Right kidney (tissue), 9 donors: ENCODE measurements at places on chromosomes 11 and 22.

- no peak for DNase-seq
Measured at GRCh38 chr11:14480716-14481115, 18.9 kb downstream of the COPB1 start.

GRCh38 chr11:17496406-17496805 is 19.8 kb upstream of the ABCC8 start:
- no peak for DNase-seq

DNA sequence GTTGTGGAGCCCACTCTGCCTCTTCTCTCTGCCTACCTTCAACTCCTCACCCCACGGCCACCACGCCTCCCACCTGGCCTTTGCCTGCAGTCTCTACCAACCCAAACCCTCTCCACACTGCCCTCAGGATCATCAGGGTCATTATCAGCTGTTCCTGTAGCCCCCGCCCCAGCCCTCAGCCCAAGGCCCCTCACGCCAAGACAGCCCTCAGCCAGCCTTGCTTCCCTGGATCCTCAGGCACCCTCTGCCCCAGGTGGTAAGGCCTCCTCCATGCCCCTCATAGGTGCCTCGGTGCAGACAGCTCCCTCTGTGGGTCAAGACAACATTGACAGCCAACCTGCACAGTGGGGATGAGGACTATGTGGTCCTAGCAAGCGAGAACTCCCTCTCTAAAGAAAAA is 1.7 kb downstream of the SBF1 start:
- no peak for DNase-seq

GRCh38 chr22:47613606-47614350 is 851.3 kb downstream of the TBC1D22A start:
- no peak for DNase-seq

GRCh38 chr22:43142880-43143562 is at the start of gene MCAT:
Gene MCAT (minus strand): TSS chr22:43143398. CDS start chr22:43143348, 50 bp downstream.
- DNase-seq, result peak; percentile 95

DNA sequence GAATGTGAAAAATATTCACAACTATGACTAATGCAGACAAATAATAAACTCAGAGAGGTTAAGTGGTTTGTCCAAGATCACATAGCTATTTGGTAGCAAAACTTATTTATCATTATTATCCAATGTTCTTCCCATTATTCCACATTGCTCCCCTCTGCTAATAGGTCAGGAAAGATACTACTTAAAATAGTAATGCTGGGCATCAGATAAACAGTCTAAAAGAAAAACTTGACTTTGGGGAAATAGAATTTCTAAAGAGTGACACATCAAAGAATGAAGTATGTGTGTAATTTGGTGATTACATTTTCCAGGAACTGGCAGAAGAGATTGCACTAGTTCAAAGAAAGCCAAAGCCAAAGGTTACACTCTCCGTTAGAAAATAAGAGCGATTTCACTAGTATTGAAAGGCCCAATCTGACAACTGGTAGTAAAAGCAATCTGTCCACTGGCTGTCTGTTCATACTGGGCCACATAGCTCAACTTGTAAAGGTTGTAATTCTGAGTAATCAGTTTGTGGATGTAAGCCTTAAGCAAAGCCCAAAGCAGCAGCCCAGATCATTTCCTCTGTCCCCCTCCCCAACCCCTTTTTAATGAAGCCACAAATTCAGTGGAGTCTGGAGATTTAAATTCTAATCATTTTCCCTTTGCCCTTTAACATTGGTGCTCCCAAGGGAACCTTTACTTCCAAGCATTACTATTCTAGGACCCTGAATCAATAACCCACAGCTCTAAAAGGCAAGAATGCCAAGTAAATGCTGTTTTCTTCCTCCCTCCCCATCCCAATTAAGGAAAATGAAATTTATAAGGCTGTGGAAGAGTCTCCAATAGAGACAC is 283.5 kb downstream of the TTC28 start:
- DNase-seq, result no peak

GRCh38 chr22:24994070-24994763 is 41.7 kb downstream of the KIAA1671 start:
- DNase-seq, result no peak

DNA sequence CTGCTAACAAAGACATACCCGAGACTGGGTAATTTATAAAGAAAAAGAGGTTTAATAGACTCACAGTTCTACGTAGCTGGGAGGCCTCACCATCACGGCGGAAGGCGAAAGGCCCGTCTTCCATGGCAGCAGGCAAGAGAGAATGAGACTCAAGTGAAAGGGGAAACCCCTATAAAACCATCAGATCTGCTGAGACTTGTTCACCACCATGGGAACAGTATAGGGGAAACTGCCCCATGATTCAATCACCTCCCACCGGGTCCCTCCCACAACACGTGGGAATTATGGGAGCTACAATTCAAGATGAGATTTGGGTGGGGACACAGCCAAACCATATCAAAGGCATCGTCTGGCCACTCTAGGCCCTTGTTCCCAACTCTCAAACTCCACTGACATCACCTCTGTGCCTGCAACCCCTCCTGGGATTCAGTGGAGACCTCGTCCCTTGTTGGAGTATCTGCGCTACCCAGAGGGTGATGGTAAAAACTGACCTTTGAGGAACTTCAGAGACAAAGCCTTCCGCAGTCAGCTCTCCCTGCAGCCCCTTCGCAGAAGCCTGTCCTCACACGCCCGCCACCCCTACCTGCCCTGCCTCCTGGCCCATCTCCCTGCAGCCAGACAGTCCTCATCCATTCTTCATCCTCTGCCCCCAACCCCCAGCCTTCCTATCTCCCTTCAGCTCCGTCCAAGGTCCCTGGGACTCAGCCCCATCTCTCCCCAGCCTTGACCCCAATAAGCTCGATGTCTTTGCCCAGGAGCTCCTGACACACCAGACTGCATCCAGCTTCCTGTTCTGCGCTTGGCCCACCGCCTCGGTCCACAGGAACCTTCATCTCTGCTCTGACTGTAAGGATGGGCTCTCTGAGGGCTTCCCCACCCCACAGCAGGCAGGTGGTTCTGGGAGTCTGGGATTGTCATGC is 15.8 kb downstream of the CCND1 start:
- no peak for DNase-seq

DNA sequence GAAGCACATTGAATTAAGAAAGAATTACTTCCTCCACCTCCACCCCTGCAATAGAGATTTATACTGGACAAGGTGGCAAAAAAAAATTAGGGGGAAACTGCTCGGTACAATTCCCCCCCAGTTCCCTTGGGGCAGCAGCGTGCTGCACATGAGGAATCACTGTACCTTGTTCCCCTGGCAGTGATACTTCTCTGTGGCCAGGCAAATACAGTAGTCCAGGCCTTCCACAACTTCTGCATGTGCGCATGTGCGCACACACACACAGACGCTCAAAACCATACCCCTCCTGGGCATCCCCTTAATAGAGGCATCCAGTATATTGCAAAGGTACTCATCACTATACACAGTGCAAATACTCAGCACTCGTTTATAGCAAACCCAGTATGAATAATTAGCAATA is 68.9 kb downstream of the ARFGAP2 start:
- DNase-seq, result no peak

DNA sequence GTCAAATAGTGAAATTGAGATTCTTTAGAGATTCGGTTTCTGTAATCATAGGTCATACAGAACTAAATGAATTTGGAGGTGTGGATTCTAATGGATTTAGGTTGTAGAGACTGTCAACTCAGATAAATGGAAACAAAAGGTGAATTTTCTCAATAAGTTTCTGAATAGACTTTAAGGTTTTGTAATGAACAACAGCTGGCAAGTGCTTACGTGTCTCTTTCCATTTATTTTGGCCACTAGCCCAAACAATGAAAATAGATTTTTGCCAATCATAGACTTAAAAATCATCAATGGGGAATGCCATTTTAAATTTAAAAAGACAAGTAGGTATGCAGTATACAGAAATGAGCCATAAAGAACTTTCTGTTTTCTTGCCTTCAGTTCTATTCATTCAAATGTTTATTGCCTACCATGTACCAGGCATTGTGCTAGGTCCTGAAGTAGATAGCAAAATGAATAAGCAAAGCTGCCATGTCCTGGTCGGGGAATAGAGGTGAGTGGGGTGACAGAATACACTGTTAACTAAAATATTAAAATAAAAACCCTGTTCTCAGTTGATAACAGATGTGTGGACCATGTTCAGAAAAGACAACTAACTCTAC is 16.9 kb upstream of the TMEM135 start:
- no peak for DNase-seq

DNA sequence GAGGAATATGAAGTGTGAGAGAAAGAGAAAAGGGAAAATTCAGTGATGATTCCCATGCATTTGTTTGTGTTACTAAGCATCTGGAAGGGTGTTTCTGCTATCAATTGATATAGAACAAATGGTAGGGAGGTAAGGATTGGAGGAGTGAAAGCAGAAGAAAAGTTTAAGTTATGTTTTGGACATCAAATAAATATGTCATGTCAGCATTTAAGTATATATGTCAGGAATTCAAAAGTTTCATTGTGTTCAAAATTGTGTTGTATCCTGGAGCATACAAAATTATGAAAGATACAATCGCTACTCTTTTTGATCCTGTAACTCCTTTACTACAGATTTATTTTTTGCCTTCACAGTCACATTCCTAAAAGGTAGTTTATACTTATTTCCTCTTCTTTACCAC is 885.8 kb downstream of the KCNA4 start:
- DNase-seq, result no peak

GRCh38 chr11:29280452-29280851 is 736.4 kb downstream of the KCNA4 start:
- DNase-seq, result no peak

GRCh38 chr11:16526947-16527346 is 170.6 kb upstream of the SOX6 start:
- no peak for DNase-seq

GRCh38 chr11:125494561-125494960 is 1.5 kb downstream of the FEZ1 start:
- DNase-seq, result peak; percentile 35

GRCh38 chr11:1196516-1197391 is 26.1 kb upstream of the MUC5B start:
- DNase-seq, result no peak

GRCh38 chr11:109926941-109927340 is 166.3 kb upstream of the ZC3H12C start:
- no peak for DNase-seq

DNA sequence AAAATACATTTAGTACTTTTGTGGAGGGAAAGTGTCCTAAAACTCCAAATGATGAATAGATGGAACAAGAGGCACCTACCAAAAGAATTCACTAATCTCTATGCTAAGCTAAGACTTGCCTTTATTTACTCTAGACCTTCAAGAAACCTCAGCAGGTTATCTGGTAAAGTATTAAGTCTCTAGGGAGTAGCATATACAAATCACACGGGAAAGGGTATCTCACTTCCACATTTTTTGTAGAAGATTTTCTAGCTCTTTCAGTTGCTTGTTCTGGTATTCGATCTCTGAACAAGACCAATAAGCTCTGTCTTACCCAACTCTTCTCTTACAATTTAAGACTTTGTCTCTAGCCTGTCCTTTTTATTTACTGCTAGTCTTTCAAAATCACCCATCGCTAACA is 18.1 kb upstream of the CADM1 start:
- DNase-seq, result no peak

DNA sequence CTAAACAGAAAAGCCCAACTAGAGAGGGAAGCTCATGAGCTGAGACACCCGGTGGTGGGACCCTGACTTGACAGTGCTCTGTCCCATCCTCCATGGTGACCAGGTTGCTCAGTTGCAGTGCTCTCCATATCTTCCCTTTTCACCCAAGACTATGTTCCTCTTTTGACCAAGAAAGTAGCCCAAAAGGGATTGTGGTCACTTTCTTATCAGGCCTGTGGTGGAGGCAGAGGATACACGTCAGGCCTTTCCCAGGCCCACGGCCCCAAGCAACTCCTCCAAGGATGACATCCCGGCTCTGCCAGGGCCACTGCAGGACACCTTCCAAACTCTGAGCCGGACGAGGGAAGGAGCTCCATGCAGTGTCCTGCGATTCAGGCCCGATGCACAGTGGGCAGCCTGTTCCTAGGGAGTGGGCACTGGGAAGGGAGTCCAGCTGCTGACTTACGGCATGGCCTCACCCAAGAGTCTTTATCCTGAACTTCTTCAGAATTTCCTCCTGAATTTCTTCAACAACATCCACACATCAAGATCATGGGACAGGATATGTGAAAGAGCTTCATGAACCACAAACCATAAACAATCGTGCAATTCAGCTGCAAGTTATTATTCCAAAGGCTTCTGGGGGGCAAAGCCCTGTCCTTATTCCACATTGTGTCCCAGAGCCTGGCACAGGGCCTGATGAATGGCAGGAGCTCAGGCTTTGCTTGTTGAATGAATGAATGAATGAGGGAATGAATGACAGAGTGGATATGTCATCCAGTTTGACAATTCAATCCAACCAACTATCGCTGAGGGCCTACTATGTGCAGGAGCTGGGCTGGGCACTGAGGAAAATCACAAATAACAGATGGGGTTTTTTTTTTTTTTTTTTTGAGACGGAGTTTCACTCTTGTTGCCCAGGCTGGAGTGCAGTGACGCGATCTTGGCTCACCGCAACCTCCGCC is 36.0 kb upstream of the MYH9 start:
- DNase-seq, result no peak

DNA sequence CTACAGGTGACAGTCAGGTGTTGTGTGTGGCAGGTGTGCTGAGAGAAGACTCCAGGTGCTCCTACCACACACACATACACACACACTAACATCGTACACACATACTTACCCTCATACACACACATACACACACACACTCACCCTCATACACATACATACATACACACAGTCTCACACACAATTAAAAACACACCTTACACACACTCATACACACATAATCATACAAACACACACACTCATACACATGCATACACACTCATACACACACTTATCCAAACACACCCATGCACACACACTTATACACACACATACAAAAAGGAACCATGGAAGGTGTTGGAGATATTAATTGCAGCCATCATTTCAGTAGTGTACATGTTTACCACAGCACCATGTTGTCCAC is 4.6 kb downstream of the KRTAP5-3 start:
- DNase-seq, result no peak

- DNase-seq, result no peak
Measured at GRCh38 chr11:2276280-2277007, 6.1 kb upstream of the ASCL2 start.

DNA sequence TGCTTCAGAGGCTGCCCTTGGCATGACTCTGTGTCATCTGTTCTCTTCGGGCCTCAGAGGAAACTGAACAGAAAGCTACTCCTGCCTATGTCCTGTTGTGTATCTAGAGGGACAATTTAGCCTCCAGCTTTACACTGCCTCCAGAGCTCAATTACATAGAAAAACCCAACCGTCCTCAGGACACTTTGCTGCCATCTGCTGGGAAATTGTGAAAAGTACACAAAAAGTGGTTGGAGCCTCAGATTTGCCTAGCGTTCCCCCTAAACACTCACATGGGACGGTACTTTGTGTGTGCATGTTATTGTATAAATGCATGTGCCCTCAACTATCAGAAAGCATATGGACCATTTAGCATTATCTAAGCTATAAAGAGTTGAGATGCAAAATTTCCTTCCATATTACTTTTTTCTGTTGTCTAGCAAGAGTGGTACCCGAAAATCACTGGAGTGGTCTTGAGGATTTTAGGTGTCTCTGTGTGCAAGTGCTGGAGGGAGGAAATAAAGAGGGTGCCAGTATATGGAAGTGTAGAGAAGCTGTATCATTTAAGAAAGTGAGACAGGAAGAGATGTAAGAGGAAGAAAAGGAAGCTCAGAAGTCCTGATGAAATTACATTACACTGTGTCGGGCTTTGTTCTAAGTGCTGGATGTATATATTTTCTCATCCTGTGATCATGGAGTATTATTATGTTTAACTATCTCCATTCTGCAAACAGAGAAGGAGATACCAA is 8.7 kb upstream of the MS4A4E start:
- no peak for DNase-seq
